NCI-H2029 treated with DMSO at 0.1 percent for 48 hours (cell line): ENCODE measurements at places on chromosomes 12 and 14.

DNA sequence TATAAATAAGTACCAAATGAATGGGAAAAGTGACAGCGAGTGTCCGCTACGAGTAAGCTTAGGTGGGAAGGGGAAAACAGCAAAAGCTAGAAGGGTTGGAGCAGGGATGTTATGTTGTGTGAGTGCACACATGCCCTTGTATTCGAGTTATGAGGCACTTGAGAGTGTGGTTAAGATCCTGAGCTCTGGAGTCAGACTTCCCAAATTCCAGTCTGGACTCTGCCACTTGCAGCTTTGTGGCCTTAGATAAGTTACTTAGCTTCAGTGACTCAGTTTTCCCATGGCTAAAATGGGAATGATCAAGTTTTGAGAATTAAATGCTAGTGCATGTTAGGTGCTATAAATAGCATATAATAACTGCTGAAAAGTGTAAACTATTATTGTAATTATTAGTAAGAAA lies 44.9 kb downstream of the KTN1 start:
- no peak for DNase-seq

DNA sequence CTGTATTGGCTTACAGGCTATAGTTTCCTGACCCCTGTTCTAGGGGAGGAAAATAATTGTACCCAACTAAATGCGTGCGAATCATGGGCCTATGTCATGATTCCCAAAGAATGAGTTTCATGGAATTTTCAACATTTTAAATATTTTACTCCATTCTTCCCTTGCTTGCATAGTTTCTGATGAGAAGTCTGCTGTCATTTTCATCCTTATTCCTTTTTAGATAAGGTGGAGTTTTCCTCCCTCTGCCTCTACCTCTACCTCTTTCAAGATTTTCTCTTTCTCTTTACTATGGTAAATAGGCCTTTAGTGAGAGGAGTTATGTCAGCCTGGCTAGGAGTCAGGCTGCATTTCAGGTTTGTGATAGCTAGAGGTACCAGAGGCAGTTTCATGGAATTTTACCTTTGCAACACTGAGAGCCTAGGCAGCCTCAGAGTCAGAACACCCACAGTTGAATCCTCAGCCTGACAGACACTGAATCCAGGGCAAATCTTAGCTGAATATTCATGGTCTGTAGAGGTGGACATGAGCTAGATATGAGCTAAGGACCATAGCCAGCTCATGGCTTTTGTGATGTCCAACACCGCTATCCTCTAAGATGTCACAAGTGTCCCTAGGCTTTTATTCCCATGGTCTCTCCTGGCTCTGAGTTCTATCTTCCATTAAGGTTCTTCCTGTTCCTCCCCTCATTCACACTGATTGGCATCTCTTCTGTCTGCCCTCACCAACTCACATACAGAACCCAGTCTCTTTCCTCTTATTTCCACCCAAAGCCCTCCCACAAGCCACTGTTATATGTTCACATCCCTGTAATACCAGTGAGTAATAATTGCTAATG lies 6.0 kb downstream of the SERPINA3 start:
- DNase-seq: no peak

DNA sequence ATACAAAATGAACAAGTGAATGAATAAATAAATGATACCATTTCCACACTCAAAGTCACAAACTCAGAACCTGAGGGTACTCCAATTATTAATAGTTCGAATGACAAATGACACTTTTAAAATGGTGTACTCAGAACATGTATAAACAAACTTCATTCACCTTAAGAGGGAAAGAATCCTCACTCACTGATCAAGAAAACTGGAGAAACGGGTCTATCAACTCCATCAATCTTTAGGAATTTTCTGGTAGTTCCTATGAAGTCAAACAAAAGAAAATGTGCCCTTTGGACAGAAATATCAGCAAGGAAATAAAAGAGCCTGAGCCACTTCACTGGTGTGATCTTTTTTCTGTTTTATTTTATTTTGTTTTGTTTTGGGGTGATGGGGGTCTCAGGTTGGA lies 5.2 kb upstream of the NRDE2 start:
- no peak for DNase-seq

GRCh38 chr12:73076760-73077159 lies 804.6 kb downstream of the TRHDE start:
- no peak for DNase-seq

- DNase-seq: no peak
Measured at GRCh38 chr12:72082986-72083820, 144.6 kb downstream of the TPH2 start.
